ENCODE measurements at places on chromosomes 12 and 14.
A peak's percentile ranks its signal among the peaks of the same experiment; 100 is the strongest.

GRCh38 chr14:36344211-36344610 is 23.8 kb upstream of the MBIP start:
- DNase-seq, result no peak

GRCh38 chr12:2575245-2575644 is 219.5 kb upstream of the FKBP4 start:
- DNase-seq, result no peak

DNA sequence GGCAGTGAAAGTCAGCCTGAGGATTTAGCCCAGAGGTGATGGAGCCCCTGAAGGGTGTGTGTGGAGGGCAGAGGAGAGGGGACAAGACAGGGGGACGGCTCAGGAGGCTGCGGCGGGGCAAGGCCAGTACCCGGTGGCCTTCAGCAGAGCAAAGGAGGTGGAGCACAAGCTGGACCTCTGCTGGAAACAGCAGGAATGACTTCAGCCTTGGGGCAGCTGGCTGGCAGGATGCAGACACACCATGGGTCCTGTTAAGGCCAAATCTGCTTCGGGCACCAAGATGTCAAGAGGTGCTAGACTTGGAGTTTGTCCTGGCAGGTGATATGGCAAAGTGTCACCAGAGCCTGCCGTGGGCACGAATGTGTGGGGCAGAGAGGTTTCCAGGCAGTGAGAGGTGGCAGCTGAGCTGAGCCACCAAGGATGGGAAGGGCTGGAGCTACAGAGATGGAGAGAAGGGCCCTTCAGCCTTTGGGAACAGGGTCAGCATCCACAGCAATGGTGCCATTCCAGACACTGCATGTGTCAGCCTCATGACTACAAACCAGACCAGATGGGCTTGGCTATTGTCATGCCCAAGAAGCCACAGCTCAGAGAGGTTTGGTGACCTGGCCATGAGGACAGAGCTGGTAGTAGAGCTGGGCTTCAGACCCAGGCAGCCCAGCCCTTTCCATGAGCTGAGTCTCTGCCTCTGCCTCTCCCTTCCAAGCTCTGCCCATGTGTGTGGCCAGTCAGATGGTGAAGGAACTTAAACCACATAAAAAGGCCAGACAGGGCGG is 91.9 kb downstream of the LGMN start:
- DNase-seq, result no peak

DNA sequence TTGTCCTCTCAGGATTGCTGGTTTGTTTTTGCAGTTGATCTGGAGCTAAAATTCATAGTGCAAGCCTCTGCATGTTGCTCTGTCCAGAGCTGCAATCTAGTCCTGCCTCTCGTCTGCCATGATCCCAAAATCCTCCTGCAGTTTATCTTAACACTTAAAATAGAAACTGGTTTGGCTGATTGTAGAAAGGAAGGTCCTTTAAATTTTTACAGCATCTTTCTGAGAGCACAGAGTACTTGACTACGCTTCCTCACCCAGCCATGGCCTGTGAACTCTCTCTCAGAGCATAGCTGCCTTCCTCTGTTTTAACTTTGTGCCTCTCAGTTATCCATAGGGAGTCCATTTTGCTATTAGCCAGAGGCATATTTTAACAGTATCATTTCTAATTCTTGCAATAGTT is 877.1 kb downstream of the C12orf50 start:
- no peak for DNase-seq

GRCh38 chr12:124171231-124171979 is 123.5 kb upstream of the RFLNA start:
- DNase-seq, result no peak

GRCh38 chr12:51836827-51837173 is 11.7 kb downstream of the FIGNL2 start:
- DNase-seq, result no peak

DNA sequence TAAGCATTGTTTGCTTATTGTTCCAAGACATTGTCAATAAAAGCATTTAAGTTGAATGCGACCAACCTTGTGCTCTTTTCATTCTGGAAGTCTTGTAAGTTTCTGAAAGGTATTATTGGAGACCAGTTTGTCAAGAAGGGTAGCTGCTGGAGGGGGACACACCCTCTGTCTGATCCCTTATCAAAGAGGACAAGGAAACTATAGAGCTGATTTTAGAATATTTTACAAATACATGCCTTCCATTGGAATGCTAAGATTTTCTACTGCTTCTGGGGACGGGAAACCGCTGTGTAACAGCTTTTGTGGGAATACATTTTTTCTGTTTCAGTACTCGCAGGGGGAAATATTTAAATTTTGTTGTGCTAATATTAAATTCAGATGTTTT is 3.5 kb downstream of the FOS start:
- DNase-seq, result peak; percentile 71

GRCh38 chr12:86261142-86261541 is 5.0 kb upstream of the MGAT4C start:
- DNase-seq, result no peak

- DNase-seq, result no peak
These were observed 2.8 kb upstream of the CLEC9A start for GRCh38 chr12:10027721-10028120.

GRCh38 chr12:54363047-54363446 is 1.2 kb downstream of the GPR84 start:
- DNase-seq, result no peak

DNA sequence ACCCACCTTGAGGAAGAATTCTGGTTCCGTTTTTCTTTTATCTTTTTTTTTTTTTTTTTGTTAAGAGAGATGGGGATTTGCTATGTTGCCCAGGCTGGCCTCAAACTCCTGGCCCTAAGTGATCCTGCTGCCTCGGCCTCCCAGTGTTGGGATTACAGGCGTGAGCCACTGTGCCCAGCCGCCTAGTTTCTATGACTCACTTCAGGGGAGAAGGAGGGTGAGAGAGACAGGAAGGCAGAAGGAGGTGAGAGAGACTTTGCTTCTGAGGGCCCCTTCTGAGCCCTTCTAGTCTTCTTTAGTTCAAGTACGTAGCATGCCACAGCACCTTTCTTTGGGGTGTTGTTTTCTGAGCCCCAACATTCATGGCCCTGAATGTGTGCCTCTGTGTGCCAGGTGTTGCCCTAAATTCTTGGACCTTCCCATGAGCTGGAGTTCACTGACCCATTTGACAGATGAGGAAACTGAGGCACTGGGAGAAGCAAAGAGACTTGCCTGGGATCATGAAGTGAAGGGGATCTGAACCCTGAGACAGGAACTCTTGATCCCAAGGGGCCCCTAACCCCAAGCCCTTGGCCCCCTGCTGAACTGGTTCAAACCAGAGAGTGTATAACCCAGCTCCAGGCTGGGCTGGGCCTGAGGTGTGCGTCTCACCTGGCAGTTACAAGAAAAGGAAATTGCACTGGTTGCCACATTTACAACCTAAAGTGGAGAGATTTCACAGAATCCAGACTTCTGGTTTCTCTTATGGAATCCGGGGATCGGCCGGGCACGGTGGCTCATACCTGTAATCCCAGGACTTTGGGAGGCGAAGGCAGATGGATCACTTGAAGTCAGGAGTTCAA is 20.8 kb downstream of the SH2B3 start:
- DNase-seq, result no peak

DNA sequence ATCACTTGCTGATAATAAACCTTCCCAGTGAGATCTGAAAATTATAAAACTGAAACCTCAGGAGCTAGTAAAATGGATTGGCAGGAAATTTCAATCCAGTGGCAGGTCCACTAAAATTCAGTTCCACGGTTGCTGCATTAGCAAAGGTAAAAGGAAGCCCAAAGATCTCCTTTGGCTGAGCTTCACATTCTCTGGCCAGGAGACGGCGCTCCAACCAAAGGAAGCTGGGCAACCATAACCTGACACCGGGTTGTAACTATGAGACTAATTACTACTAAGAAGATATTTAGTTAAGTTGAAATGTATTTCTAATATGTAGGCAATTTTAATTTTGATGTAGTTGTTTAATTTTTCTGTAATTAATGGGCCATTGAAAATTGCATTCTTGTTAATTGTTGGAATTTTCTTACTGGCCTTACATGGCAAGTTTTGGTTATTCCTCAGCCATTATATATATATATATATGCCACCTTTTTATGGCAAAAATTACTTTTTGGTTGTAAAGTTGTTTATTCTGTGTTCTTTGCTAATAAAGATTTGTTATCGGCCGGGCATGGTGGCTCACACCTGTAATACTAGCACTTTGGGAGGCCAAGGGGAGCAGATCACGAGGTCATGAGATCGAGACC is 17.0 kb downstream of the OR8S1 start:
- no peak for DNase-seq

- DNase-seq, result no peak
These were observed 196.1 kb upstream of the ALG10B start for GRCh38 chr12:38120438-38120837.

DNA sequence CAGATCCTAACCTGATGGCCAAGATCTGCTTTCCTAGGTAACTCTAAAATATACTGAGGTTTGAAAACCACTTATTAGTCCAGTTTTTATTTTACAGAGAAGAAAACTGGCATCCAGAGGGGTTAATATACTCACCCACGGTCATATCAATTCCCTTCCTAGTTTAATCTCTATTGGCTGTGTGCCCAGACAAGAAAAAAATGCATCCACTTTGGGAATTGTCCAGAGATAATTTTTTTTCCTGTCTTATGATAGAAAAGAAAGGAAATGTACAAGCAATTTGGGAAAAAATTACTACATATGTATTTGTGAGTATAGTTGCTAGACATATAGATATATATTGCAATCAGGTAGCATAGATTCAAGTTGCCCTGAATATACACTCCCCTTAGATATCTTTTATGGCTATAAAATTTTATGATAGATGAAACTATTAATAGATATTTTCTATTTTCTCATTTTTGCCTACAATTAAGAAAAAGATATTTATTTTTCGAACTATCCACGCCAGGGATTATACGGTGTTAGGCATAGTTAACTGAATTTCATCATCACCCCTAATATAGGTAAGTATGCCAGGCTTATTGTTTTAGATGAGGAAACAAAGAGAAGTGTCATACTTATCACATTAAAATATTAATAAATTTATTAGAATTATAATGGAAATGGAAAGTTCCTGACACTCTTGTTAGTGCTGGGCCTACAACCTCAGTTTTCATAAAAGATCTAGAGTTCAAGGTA is 100.5 kb upstream of the SLC38A2 start:
- DNase-seq, result no peak

DNA sequence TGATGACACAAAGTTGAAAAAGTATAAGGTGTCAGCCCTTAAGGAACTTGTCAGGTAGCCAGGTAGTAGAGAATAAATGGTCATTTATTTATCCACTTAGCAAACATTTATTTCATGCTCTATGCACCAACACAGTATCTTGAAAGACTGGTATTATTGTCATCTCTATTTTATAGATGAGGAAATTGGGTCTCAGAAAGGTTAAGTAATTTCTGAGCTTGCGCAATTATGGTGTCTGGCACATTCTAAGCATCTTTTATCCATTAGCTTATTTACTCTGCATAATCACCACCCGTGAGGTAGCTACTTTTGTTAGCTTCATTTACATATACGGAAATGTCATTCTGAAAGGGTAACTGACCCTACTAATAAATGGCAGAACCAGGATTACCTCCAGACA is 2.5 kb upstream of the UTP20 start:
- DNase-seq, result no peak

DNA sequence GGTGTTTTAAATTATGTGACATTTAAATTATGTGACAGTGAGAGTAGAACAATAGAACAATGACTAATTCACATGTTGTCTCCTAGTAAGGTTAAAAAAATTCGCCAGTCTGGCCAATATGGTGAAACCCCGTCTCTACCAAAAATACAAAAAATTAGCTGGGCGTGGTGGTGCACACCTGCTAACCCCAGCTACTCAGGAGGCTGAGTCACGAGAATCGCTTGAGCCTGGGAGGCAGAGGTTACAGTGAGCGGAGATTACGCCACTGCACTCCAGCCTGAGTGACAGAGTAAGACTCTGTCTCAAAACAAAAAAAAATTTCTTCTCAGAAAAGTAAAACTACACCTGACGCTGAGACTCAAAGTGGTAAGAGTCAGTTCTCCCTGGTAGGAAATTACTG is 2.7 kb downstream of the CS start:
- DNase-seq, result no peak

GRCh38 chr12:63440048-63440447 is 228.2 kb downstream of the DPY19L2 start:
- DNase-seq, result no peak

DNA sequence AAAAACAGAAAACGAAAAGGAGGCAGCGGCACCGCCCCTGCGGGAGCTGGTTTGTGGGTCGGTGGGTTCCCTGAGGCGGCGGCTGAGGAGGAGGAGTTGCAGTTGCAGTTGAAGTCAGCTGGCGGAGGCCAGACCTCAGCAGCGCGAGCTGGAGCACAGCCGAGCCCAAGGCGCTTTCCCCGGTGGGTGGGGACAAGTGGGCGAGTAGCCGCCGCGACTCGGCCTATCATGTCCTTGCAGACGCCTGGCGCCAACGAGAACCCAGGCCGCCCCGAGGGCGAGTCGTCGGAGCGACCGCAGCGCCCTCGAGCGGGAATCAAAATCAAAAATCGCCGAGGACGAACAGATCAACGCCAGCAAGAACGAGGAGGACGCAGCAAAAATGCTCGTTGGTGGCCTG is 12.7 kb upstream of the CLEC1A start:
- DNase-seq, result no peak

DNA sequence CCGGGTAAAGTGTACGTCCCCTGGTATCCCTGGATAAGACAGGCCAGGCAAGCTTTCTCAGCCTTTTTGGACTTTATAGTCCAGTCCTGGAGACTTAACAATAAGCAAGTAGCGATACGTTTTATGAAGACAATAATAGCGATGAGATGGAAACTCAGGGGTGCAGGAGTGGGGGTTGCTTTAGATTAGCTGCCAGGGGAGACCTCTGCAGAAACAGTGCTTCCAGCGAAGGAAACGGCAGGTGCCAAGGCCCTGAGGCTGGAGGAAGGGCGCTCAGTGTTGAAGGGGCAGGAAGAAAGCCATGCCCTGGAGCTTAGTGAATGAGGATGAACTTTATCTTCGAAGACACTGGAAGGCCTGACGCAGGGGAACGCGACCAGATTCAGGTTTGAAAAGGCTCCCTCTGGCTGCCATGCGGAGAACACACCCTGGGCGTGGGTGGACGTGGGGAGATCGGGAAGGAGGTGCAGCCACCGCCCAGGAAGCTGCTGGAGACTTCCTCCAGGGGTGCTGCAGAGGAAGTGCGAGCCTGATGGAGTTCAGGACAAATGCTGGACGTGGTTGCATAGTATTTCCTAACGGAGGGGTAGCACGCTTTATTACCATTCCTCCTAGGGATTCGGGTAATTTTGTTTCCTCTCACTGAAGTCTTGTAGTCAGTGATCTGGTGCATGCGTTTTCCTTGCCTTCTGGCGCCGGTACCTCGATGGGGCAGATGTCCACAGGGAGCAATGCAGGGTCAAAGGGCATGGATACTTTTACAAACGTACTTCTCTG is 26.1 kb upstream of the UBC start:
- peak; percentile 92 for DNase-seq

All from ascending aorta (tissue), 2 donors.